ENCODE measurements at places on chromosomes 11 and 22.

DNA sequence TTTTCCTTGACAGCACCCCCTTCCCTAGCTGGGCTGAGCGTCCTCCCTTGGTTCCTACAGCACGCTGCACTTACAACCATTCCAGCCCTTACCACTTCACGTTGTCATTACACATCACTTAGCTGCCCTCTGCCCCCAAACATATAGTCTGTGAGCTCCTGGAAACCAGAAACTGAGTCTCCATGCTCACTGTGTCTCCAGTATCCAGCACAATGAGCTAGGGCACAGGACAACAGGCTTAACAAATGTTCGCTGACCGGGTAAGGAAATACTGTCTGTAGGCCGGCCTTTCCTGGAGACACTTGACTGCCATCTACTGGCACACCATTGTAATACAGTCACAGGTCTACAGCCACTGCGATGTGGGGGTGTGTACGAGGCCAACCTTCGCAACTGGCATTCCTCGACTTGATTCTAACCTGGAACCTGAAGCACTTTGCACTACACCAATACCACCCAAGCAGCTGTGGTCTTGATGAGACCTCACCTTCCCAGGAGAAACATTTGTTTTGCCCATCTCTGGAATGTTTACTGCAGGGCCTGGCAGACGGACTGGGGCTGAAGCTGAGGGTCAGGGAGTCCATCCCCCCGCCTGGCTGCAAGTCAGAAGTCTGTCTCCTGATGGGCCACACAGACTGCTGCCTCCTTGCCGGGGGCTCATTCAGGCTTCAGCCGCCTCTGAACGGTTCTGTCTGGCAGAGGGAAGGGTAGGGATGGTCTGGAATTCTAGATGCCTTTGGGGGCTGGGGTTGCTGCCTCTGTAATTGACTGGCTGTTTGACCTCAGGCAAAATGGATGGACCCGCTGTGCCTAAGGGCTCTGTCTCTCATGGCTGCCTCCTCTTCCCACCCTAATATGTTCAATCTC, 72.0 kb downstream of the SYN3 start:
- DNase-seq: no peak

- DNase-seq: no peak
These were observed 18.2 kb downstream of the ADM start for GRCh38 chr11:10322830-10323792.

DNA sequence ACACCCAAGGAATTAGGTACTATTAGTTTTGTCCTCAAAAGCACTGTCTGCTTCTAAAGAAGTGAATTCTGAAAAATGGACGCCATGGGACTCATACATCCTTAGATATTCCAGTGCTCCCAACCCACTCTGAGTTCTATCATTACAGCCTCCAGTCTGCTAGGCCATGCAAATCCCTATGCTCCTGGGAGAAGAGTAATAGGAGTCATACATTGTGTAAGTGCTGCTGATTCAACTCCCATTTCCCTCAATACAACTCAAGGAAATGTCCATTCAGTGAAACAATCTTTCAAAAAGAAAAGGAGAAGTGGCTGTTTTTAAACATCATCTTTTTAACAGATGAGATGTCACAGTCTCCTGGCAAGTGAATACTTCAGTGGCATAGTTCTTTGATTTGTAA, 590.2 kb upstream of the LRRC4C start:
- no peak for DNase-seq

- no peak for DNase-seq
These were observed 114.4 kb downstream of the PLEKHA7 start for GRCh38 chr11:16899708-16900303.

- no peak for DNase-seq
These were observed 32.9 kb downstream of the PPME1 start for GRCh38 chr11:74203966-74204365.

GRCh38 chr22:48554893-48555572, 1272.6 kb downstream of the BRD1 start:
- no peak for DNase-seq

- DNase-seq: no peak
These were observed 13.3 kb downstream of the CHST1 start for GRCh38 chr11:45651841-45652749.

DNA sequence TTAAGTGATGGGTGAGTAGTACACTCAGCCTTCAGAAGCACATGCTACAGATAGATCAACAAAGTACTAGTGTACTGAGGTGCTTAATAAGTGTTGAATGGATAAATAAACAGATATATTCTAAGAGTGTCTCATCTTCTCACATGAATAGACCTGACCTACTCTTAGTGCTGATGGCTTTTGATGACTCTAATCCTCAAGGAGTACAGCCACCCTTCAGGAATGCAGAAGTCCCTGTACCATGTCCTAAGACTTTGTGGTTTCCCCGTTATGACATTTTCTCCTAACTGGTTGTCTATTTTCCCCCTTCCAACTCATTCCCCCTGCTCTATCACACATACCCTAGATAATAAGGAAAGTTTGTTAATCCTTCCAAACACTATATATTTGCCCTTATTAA, 61.6 kb downstream of the C11orf65 start:
- no peak for DNase-seq

- no peak for DNase-seq
These were observed 84.9 kb upstream of the TRIM77 start for GRCh38 chr11:89625171-89625570.

GRCh38 chr11:104678408-104678807, 219.9 kb downstream of the CASP12 start:
- no peak for DNase-seq

DNA sequence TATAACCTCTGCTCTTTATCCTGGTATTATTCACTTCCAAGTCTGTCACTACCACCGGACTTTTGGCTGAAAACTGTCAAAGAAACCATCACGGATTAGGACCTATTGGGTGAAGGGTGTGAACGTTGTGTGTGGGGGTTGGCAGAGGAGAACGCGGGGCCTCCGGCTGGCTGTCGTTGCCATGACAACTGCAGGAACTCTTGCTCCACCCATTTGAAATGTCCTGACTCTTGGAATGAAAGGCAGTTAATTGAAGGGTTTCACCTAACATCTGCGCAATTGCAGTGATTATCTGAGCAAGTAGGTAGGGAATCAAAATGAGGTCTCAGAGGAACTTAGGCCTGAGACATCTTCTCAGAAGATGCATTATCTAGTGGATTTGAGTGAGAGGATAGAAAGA, 60.9 kb upstream of the CLMP start:
- no peak for DNase-seq

DNA sequence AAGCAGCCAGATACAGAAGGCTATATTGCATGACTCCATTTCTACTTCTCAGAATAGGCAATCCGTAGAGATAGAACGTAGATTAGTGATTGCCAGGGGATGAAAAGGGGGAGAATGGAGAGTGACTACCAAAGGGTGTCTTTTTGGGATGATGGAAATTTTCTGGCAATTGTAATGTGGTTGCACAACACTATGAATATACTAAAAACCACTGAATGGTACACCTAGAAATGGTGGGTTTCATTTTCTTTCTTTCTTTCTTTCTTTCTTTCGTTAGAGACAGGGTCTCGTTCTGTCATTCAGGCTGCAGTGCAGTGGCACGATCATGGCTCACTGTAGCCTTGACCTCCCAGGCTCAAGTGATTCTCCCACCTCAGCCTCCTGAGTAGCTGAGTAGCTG, 54.4 kb downstream of the BID start:
- no peak for DNase-seq

DNA sequence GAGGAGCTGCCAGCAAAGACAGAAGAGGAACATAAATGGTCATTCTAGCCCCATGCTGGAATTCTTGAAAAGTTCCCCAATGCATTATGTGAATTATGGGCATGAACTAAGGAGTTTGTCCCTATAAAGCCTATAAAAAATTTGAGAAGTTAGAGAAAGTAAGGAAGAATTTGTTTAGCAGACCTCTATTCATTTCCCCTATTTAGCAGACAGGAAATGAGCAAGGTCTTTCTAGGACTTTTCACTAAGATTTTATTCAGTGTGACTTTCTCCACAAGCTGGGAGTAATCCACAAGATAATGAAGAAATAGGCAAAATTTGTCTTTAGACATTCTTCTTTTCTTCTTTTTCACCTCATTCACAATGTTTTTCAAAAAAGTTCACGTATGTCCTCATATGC, 20.0 kb downstream of the PRRG4 start:
- no peak for DNase-seq

GRCh38 chr11:33248416-33248971, 8.7 kb upstream of the HIPK3 start:
- DNase-seq: no peak

DNA sequence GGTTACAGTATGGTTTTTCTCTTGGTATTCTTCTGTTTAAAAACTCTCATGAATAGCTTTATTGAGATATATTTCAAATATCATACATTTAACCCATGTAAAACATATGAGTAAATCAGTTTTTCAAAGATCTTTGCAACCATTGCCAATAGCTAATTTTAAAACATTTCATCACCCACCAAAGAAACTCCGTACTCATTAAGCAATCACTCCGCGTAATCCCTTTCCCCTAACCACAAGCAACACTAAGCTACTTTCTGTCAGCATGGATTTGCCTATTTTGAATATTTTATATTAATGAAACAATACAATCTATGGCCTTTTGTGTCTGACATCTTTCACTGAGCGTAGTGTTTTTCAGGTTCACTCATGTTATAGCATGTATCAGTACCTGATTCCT, 697.9 kb upstream of the ANO5 start:
- no peak for DNase-seq

GRCh38 chr11:134223121-134223520, 646 bp downstream of the NCAPD3 start:
- no peak for DNase-seq

DNA sequence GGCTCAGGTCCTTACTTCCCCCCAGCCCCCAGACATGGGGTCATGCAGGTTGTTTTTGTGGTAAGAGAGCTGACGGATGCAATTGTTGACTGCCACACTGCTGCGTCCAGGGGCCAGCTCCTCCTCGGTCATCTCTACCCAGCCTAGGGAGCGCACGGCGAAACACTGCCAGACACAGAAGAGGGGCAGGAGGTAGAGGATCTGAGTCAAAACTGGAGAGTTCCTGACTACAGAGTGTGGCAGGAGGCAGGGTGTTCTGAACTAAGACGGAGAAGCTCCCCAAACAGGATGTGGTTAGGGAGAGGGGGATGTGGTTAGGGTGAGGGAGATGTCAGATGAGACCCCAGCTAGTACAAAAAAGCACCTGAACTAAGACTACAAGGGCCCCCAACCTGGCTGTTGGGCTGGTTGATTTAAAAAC, 12.3 kb downstream of the SMPD1 start:
- peak; percentile 31 for DNase-seq

GRCh38 chr11:104338186-104338585, 174.2 kb upstream of the PDGFD start:
- no peak for DNase-seq

DNA sequence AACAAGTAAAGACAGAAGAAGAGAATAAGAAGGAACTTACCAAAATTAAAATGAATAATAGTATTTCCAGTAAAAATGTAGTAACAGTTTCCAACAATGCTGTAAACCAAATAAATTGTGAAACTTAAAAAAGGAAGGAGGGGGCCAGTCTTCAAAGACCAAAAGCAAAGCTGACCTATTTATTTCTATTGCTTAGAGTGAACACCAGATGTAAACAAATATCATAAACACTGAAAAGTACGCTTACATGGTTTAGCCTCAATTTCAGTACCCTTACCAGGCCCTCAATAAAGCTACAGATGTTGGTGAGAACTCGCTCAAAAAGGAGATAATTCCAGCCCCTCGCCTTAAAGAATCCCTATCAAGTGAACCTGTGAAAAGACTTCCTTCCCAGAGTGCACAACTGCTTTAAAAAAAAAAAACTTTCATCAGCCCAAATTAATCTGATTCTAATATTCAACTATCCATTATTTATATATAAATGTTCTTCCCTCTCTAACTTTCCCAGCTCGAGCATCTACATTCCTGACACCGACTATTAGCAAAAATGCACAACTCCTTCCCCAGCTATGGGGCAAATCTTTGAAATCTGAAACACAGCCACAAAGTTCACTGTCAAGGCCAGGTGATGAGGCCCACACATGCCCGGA, 2.4 kb downstream of the PHF21A start:
- DNase-seq: no peak

GRCh38 chr11:81870066-81870412, 863.6 kb downstream of the FAM181B start:
- DNase-seq: no peak

- DNase-seq: no peak
These were observed 7.8 kb upstream of the CELSR1 start for GRCh38 chr22:46545086-46545792.

DNA sequence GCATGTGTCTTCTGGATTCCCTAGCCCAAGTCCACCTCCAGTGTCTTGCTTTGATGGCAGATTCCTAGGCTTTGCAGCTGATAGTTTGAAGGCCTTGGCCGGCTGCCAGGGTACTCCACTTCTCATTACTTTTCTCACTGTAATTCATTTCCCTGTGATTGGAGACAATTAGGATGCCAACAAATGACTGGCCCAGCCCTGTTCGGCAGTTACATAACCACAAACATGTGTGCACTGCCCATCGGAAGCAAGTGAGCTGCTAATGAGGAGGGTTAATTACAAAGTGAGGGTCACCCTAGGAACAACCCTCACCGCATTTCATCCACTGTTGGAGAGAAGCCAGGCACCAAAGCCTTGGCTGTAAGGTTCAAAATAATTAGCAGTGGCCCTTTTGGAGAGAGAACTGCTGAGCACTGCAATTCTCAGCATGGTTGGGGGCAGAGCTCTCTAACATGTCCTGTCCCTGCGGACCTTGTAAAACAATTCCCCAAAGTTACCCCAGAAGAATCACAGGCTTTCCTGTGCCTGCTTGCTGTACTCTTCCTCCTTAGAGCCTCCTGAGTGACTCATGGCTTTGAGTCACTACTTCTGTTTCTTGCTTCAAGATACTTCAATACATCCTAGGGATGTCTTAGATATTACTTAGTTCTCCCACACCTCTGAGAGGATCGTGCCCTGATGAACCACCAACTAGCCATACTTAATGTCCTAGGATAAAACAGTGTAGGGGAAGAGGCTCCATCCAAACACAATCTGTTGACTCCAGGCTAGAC, 109.7 kb upstream of the GALNT18 start:
- no peak for DNase-seq

GRCh38 chr11:128318856-128319474, 268.4 kb downstream of the ETS1 start:
- peak; percentile 46 for DNase-seq

DNA sequence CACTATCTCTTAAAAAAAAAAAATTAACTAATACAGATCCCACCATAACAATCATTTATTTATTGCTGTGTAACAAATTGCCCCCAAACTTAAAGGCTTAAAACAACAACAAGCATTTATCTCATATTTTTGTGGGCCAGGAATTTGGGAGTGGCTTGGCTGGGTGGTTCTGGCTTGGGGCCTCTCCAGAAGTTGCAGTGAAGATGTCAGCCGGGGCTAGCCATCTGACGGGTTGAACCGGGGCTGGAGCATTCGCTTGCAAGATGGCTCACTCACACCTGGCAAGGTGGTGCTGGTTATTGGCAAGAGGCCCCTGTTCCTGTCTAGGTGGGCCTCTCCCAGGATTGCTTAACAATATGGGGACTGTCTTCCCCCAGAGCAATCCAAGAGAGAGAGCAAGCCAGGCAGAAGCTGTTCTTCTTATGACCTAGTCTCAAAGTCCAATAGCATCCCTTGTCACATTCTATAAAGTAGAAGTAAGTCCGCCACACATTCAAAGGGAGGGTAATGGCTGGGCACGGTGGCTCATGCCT, 29.5 kb downstream of the ACO2 start:
- DNase-seq: no peak

All from stimulated activated CD8-positive, alpha-beta memory T cell treated with anti-CD3 and anti-CD28 coated beads, Interleukin-15, amount 100 ng/mL, for 4 hours (primary cell).